Thoracic aorta (tissue), 2 donors: ENCODE measurements at places on chromosomes 4 and X. TPM values are rescaled to one million over a fixed set of nuclear protein-coding genes. Genes with fewer than 3 reads are reported as not detected.

DNA sequence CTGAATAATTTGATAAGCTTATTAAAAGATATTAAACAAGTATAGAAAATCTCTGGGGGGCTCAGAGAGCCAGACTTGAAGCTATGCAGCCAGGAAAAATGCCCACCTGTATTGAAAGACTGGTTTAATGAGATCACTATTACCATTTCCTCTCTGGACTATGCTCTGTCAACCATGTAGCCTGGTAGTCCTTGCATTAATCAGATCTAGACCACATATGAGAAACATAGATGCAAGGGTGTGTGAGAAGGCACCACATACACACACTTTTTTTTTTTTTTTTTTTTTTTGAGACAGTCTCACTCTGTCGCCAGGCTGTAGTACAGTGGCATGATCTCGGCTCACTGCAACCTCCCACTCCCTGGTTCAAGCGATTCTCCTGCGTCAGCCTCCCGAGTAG lies 75.9 kb upstream of the ATP8A1 start:
- no peak for DNase-seq

The TMEM192 gene
- total RNA-seq, result 4.7 TPM

- no peak for DNase-seq
These were observed 88.6 kb downstream of the CHRNA9 start for GRCh38 chr4:40423735-40424134.

DNA sequence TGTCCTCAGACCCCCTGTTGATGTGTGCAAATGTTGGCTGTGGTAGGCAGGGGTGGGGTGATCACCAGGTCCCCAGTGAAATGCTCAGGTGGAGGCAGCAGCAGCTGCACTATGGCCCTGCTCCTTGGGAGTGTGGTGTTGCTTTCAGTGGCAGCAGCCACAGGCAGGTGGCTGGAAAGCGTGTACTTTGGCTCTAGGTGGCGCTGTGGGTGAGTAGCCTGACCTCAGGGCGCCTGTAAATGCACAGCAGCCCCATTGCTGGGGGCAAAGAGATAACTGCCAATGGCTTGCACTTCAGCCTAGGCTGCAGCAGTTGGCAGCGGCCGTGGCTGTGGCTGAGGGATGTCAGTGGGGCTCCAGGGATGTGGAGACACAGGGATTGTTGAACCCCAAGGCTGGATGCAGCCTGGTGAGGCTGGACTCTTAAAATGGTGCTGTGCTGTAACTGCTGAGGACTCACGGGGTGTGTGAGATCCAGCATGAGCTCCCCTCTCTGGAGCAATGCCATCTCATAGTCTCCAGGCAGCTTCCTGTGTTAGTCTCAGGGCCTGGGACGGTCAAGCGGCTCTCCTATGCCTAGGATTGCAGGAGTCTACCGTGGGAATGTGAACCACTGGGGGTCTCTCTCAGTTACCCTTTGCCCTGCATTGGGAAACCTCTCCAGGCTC lies 421.7 kb upstream of the HTR2C start:
- DNase-seq, result no peak

GRCh38 chr4:38146383-38146782 lies 186.2 kb downstream of the PTTG2 start:
- DNase-seq, result no peak

DNA sequence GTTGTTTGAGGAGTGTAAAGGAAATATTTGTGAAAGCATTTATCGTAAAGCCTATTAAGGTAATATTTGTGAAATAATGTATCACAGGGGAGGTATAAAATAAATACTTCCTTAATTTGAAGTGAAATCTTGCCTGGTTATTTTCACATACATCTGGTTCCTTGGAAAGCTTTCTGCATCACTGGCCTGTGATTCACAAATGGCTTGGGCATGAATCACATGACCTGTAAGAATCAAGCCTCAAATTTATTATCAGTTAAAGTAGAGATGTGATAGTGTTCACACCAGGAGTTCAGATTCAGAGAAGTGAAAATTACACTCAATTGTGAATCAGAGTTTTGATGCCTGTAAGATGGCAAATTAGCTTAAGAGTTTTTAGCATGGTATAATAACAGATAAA lies 1911.4 kb downstream of the STIM2 start:
- DNase-seq, result no peak

- no peak for DNase-seq
These were observed 65.4 kb upstream of the FAM9C start for GRCh38 chrX:13109817-13110216.

The MAGEA8 gene
- not detected for total RNA-seq
